ENCODE measurements at places on chromosomes 7 and 10.
A peak's percentile ranks its signal among the peaks of the same experiment; 100 is the strongest.

- DNase-seq = no peak
These were observed 21.6 kb upstream of the ERCC6 start for GRCh38 chr10:49560526-49560925.

- no peak for DNase-seq
These were observed 19.9 kb upstream of the GPAM start for GRCh38 chr10:112203328-112204076.

DNA sequence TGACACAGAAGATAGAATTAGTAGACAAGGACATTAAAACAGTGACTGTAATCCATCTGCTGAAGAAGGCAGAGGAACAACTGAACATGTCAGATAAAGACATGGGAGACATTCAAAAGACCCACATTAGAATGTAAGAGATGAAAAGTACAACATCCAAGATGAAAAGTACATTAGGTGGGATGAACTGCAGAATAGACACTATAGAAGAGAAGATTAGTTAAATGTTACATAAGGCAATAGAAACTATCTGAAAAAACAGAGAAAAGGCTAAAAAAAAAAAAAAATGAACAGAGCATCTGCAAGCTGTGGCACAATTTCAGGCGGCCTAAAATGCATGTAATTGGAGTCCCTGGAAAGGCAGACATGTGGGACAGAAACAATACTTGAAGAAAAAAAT lies 21.6 kb downstream of the NUB1 start:
- no peak for DNase-seq

- DNase-seq = no peak
These were observed 654.1 kb downstream of the INHBA start for GRCh38 chr7:41048771-41049170.

- DNase-seq = no peak
These were observed 20.7 kb downstream of the AVL9 start for GRCh38 chr7:32515890-32516550.

GRCh38 chr7:156168434-156168833 lies 356.2 kb upstream of the SHH start:
- no peak for DNase-seq

- DNase-seq = peak; percentile 26
These were observed 65.1 kb upstream of the MPP7 start for GRCh38 chr10:28367929-28368484.

DNA sequence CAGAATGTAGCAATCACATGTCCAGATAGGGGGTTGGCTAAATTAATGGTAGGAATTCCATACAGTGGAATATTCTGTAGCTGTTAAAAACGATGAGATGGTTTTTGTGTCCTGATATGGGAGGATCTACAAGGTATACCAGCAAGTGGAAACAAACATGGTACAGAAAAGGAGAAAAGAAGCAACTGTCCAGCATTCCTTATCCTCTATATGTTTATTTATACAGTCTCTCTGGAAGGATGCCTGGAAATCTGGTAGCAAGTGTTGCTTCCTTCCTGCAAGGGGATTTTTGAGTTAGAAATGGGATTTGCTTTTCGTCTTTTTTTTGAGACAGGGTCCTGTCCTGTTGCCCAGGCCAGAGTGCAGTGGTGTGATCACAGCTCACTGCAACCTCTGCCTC lies 19.3 kb downstream of the IL15RA start:
- DNase-seq = no peak

DNA sequence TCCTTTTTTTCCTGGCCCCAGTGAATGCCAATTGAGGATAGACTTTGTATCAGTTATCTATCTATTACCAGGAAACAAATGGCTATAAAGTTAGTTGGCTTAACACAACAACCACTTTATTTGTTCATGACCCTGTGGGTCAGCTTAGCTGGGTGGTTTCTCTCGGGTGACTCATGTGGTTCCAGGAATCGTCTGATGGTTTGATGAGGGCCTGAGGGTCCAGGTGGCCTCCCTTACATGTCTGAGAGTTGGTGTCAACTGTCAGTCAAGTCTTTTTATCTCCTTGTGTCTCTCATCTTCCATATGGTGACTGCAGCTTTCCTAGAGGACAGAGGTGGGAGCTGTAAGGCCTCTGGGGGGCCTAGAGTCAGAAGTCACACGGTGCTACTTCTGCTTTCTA lies 15.3 kb upstream of the MAPK8 start:
- no peak for DNase-seq

DNA sequence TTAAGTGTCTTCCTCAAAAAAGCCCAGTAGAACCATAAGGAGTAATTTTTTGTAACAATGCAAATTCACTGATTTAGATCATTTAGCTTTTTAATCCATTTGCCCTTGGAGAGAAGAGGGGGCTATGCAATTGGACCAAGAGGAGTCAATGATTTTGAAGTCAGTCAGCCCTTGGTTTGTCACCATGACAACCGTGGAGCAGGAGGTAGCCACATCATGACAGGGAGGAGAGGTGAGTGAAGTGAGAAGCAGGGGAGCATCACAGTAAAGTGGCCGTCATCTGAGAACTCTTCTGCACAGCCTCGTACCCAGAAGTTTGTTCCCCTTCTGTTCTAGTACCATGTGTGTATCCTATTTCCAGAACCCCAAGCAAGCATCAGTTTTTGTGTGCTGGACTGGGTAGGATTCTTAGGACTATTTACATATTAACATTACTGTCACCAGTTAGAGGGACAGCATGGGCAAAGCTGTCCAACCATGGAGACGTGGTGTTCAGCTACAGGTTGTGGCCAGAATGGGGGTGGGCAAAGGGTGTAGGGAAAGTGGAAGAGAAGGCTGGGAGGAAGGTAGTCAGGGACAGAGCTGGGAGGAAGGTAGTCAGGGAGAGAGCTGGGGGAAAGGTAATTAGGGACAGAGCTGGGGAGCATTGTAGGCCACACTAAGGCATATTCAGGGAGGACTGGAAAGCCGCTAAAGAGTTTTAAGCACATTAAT lies 13.1 kb downstream of the UBE3C start:
- no peak for DNase-seq

GRCh38 chr10:89867964-89868363 lies 166.6 kb downstream of the KIF20B start:
- DNase-seq = no peak

DNA sequence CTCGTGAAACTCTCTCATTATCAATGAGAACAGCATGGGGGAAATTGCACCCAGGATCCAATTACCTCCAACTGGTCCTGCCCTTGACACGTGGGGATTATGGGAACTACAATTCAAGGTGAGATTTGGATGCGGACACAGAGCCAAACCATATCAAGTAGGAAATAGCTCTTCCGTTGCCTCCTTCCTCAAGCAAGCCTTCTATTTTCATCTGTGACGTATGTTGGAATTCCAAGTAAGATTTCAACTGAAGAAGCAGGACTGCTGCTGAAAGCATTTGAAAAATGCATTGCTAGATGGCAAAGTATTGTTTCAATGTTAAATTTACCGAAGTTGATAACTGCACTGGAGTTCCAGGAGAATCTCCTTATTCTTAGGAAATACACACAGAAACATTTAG lies 178.1 kb upstream of the GALNT17 start:
- DNase-seq = no peak

DNA sequence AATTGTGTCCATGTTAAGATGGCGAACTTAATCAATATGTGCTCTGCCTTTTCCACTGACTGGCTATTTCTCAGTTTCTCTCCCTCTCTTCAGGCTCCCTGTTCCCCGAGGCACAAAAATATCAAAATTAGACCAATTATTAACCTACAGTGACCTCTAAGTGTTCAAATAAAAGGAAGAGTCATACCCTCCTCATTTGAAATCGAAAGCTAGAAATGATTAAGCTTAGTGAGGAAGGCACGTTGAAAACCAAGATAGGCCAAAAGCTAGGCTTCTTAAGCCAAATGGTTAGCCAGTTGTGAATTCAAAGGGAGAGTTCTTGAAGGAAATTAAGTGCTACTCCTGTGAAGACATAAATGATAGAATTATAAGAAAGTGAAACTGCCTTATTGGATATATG lies 81.1 kb upstream of the MBL2 start:
- no peak for DNase-seq

DNA sequence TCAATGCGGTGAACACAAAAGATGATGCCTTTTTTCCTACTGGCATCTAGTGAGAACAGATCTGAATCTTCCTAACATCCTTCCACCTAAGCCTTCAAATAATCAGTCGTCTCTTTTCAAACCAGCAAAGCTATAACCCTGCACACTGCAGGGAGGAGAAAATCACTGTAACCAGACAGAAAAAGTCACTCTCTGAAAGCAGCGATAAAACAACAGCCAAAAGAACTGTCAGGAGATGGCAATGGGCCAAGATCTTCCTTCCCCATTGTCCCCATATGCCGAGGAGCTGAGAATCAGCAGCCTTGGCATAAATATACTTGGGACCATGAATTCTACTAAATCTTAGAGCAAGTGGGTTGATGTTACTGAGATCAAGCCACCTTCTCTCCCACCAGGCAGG lies 13.1 kb downstream of the FZD9 start:
- DNase-seq = no peak

DNA sequence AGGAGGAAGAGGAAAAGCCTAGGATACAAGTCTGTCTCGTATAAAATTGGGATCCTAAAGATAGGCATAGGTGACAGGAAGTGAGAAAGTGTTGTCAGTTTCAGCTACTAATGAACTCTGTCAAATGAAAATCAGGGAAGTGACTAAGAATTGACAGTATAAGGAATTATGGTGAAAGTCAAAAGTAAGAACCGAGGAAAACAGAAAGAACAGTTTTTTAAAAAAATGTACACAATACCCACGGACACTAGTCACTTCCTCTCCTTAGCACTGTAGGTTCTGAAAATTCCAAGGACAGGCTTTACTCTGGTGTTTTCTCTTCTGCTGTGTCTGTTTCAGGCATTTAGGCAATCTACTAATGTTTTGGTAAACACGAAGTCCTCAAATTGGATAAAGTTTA lies 42.3 kb downstream of the ATAD1 start:
- DNase-seq = no peak

GRCh38 chr7:41107938-41108448 lies 594.9 kb downstream of the INHBA start:
- no peak for DNase-seq

DNA sequence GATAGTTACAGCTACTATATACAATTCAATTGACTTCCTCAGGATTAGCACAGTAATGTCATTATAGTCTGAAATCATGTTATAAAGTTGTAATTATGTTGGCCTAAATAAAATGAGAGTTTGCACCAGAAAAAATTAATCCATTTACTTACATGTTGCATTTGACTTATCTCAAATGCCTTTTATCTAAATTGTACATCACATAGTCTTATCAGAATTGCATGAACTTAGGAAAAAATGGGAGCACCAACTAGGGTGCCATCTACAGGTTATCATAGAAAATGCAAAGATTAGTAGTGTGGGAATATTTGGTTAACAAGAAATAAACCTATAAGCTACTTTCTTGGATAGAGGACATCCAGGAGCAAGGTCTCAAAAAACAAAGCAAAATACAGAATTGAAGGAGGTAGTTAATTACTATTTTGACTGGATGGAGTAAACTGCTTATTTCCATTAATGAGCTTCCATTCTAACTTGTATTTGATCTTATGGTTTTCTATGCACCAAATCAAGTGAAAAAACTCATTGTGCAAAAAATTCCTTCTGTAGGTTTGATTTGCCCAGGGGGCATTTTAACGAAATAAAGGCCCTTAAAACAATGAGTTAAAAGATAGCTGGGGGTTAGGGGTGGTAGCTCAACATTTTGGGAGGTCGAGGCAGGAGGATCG lies 60.0 kb upstream of the ORC5 start:
- no peak for DNase-seq

GRCh38 chr10:4931587-4931986 lies 31.6 kb upstream of the AKR1C1 start:
- no peak for DNase-seq

- DNase-seq = no peak
These were observed 2.9 kb upstream of the XPNPEP1 start for GRCh38 chr10:109926061-109926745.
